T-helper 22 cell (primary cell): ENCODE measurements at places on chromosomes 7 and 10.
A peak's percentile ranks its signal among the peaks of the same experiment; 100 is the strongest.

DNA sequence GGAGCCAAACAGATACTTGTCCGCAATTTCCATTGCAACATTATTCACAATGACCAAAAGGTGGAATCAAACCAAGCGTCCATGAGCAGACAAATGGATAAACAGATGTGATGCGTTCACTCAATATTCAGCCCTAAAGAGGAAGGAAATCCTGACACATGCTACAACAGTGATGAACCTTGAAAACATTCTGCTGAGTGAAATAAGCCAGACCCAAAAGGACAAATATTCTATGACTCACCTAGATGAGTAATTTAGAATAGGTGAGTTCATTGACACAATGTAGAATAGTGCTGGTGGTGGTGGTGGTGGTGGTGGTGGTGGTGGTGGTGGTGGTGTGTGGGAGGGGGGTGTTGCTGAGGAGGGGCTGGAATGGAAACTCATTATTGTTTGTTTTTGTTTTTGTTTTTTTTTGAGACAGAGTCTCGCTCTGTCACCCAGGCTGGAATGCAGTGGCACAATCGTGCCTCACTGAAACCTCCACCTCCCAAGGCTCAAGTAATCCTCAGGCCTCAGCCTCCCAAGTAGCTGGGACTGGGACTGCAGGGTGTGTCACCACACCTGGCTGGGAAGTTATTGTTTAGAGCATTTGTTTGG, 28.6 kb downstream of the SMKR1 start:
- DNase-seq = no peak

DNA sequence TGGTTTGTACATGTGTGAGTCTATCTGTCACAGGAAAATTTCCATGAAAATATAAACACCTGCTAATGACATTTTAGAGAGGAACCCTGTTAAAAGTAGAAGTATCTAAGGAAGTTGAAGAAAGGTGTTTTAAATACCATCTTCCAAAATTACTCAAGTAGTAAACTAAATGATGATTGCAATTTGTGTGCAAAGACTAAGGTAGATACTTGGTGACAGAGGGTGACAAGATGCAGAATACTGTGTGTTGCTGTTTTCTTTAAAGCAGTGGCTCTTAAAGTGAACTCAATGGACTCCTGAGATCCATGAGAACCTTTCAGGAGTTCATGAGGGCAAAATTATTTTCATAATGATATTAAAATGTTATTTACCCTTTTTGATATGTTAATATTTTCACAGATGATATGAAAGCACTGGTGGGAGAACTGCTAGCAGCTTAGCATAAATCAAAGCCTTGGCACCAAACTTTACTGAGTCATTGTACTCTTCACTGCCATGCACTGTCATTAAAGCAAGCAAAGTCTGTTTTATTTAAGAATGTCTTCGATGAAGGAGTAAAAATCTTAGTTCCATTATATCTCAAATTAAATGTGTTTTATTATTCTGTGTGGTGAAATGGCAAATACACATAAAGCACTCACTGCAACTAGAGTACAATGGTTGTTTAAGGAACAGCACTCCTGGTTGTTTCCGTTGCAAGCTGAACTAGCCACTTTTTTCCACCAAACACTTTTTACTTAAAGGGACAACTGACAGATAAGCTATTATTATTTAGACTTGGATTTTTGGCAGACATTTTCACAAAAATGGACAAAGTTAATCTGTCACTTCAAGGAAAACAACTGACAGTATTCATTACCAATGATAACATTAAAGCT, 133.7 kb downstream of the LRRN3 start:
- DNase-seq = no peak

DNA sequence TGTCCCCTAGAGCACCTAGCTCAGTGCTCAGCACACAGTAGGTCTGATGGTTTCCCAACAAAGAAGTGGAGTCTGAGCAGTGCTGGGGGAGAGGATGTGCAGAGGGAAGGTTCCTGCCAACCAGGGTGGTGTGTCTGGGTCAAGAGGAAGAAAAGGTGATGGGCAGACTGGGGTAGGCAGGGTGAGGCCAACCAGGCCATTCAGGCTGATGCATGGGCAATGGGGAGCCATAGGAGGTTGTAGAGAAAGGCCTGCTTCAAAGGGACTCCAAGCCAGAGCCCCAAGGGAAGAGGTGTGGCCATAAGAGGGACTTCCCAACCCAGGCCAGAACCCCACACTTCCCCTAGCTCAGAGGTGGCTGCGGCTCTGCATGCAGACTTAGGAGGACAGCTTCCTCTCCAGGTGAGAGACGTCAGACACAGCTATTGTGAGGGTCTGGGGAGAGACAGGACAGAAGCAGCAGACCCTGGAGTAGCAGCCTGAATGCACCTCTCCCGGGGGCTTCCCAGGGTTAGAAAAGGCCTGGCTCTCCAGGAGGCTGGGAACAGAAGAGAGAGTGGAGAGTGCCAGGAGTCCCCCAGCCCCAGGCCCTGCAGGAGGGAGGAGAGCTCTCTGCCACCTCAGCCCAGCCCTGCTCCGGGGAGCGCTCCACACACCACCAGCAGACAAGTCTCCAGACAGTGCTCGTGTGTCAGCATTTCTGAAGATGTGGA, 87.4 kb upstream of the ZMIZ1 start:
- no peak for DNase-seq

- no peak for DNase-seq
These were observed 88.0 kb downstream of the GLRX3 start for GRCh38 chr10:130224228-130224627.

DNA sequence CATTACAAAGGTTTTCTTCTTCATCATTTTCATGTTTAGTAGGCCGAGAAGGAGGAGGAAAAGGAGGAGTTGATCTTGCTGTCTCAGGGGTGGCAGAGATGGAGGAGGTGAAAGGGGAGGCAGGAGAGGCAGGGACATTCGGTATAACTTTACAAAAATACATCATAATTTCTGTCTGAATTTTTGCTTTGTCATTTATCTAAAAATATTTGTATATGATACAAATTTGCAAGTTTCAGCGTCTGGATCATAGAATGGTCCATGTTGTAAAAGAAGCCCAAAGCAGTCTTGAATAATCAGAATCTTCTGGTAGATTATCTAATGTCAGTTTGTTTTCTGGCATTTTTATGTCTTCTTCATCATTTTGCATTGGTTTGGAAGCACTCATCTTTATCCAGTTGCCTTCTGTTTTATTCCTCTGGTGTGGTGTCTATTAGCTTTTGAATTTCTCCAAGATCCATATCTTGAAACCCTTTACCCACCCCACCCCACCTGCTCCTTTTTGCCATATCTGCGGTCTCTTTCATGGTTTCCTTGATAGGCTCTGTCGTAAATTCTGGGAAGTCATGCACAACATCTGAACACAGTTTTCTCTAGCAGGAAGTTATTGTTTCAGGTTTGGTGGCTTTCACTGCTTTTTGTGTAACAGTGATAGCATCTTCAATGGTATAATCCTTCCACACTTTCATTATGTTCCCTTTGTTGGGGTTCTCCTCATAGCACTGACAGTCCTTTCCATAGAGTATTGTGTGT, 95.0 kb downstream of the ST7 start:
- DNase-seq = no peak

- no peak for DNase-seq
These were observed 36.5 kb downstream of the XPNPEP1 start for GRCh38 chr10:109886781-109887140.

- DNase-seq = no peak
These were observed 42.8 kb upstream of the MTURN start for GRCh38 chr7:30091987-30092386.

DNA sequence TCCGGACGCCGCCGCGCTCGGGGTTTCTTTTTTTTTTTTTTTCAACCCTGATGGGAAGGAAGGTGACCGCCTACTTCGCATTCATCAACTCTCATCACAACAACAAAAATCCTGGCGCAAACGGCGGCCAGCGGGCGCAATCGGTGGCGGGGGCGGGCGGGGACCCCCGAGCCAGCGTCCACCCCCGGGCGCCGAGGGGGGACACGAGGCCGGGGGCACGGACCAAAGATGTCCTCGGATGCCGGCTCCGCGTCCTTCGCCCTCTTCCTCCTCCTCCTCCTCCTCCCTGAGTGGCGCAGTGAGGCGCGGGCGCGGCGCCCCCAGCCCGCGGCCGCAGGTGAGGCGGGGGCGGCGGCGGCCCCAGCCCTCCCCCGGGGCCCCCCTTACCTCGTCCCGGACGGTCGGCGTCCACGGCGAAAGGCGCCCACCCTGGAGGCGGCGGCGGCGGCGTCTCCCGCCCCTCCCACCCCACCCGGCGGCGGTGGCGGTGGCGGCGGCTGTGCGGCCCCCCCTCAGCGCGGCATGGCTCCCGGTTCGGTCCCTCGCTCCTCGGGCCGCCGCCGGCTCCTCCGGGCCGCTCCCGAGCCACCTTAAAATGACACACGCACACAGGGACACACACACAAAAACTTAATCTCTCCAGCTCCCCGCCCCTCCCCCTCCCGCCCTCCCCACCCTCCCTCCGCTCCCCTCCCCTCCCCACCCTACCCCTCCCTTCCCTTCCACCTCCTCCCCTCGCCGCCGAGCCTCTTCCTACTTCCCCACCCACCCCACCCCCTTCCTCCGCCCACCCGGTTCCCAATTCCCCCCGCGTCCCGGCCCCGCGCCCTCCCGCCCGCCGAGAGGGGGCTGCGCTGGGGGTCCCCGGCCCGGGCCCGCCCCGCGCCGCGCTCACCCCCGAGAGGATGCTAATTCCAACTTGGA, at the start of gene CTBP2:
Gene CTBP2, minus strand, starts transcription at position 632 of the 924 bp plus-strand sequence.
- no peak for DNase-seq

DNA sequence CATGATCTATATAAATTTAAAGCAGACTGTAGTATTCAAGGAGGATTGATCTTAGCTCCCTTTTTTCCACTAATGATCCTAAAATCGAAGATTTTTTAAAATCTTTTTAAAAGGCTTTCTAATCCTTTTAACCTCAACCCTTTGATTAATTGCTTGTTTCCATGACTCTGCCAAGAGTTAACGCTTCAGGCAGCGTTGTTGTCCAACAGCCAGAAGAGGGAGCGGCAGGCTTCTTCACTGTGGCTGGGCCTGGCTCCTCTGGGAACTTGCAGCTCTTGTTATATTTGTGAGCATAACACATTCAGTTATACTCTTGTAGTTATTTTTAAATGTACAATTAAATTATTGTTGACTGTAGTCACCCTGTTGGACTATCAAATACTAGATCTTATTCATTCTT, 26.3 kb downstream of the CRCP start:
- no peak for DNase-seq

DNA sequence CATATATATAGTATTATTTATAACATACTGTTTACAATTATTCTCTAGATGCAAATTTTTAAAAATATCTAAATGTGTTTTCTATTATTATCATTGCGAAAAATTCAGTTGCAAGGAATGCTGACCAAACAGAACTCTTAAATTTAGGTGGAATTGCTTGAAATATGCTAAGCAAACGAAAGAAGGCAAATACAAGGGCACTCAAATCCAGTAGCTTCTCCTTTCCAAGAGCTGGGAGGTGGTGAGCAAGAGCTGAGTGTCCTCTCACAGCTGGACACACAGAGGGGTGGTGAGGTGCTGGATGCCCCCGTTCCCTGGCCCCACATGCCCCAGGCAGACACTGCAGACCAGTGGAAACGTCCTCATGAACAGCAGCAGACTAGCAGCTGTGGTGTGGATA, 166.0 kb downstream of the TAX1BP1 start:
- DNase-seq = no peak

DNA sequence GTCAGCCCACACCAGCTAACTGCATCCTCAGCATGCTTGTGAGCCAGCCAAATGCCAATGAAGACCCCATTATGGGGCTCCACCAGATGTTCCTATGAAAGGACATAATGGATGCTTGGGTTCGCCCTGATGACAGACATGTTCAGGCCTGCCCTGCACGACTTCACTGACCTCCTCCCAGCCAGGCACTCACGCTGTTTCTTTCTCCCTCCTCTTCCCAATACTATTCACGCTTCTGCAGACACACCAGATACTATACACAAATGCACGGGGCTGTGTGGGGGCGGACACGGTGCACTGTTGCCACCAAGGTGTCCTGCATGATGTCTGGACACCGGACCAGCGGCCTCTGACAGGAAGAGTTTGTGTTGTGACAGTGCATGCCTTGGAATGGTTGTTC, 284.2 kb downstream of the PRPF18 start:
- DNase-seq = no peak

- DNase-seq = no peak
These were observed 135.3 kb downstream of the ADARB2 start for GRCh38 chr10:1602037-1602484.

DNA sequence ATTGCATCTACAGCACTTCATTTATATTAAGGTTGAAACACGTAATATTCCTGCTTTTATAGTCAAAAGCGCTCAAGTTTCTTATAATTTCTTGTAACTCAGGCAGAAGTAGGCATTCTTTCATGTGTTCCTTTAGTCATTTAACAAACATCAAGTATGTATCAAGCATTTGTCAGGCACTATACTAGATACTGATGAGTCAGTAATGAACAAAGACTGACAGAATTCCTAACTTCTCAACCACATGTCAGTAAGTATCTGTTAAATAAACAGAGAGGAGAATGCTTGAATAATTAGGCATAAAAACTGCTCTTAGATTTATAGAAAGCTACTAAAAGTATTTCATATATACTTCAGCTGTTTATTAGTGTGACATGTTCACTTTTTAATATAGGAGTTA, 9.9 kb downstream of the CRPPA start:
- no peak for DNase-seq

- no peak for DNase-seq
These were observed 26.7 kb downstream of the TMEM273 start for GRCh38 chr10:49161411-49161997.

GRCh38 chr10:59625721-59626522, 83.7 kb downstream of the SLC16A9 start:
- DNase-seq = peak; percentile 4

DNA sequence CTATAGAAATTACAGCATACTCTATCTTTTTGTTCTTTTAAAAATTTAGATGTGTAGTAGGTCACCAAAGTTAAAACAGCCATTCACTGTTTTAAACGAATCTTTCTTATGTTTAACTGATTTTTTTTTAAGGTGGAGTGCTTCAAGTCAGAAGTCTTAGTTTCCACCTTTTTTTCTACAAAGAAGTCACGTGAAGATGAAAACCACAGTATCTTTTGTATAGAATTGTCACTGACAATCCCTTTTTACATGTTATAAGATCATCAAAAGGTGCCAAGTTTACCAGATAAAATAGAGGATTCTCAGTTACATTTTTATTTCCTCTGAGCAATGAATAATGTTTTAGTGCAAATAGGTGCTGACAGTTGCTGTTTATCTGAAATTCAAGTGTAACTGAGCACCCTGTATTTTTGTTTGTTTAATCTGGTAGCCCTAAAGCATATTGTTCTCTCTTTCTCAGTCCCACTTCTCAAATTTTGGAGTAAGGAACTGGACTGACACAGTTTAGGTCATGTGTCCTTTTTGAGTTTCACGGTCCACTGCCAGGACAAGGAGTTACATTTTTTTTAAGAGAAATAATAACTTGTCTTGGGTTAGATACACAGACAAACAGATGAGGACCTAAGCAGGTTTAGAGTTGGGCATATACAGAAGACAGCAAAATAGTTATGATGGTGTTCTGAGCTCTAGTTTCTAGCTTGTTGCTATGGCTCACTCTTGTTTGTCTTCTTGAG, 233.2 kb upstream of the MBL2 start:
- no peak for DNase-seq
